ENCODE measurements at places on chromosomes 12 and 14.

GRCh38 chr14:90781344-90781761 lies 34.9 kb downstream of the TTC7B start:
- no peak for DNase-seq

DNA sequence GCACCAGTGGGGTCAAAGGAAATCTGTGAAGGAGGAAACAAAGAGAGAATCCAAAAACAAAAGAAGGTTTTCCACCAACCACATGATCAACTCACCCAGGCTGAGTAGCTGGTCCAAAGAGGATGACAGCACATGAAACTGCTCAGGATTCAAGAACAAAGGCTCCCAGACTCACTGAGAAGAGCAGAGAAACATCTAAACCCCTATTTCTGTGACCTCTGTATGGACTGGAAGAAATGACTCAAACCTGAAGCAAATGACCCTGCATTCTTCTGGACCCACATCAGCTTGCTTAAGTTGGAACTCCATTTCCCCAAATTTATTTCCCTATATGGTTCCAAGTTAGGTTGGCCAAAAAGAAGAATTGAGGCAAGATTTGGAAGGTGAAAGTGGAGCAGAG lies 26.3 kb downstream of the TC2N start:
- DNase-seq: no peak

DNA sequence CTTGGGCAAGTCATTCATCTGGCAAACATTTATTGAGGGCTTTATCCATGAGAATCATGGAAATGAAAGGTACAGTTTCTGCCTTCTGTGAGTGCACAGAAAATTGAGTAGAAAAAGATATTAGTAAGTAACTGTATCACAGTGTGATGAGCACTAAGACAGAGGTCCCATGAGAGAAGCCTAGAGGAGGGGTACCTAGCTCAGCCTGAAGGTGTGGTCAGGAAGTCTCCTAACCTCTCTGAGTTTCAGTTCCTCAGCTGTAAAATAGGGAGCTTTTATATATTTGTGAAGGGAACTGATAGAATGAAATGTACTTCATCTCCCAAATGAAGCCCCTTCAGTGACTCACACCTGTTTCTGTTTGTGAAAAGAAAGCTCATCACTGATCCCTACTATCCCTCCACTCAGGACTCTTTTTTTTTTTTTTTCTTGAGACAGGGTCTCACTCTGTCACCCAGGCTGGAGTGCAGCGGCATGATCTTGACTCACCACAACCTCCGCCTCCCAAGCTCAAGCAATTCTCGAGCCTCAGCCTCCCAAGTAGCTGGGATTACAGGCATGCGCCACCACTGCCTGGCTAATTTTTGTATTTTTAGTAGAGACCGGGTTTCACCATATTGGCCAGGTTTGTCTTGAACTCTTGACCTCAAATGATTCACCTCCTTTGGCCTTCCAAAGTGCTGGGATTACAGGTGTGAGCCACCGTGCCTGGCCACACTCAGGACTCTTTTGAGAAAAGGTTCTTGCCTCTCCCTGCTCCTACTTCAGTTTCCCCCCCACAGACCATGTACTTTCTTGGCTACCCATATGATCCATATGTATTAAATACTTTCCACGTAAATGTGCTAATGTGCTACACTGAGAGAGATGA lies 93.7 kb upstream of the FUT8 start:
- DNase-seq: no peak

- no peak for DNase-seq
Measured at GRCh38 chr12:83158613-83159207, 472.0 kb downstream of the TMTC2 start.

GRCh38 chr12:24138041-24138440 lies 188.6 kb upstream of the SOX5 start:
- DNase-seq: no peak

GRCh38 chr14:101630056-101630965 lies 69.0 kb downstream of the DIO3 start:
- no peak for DNase-seq

DNA sequence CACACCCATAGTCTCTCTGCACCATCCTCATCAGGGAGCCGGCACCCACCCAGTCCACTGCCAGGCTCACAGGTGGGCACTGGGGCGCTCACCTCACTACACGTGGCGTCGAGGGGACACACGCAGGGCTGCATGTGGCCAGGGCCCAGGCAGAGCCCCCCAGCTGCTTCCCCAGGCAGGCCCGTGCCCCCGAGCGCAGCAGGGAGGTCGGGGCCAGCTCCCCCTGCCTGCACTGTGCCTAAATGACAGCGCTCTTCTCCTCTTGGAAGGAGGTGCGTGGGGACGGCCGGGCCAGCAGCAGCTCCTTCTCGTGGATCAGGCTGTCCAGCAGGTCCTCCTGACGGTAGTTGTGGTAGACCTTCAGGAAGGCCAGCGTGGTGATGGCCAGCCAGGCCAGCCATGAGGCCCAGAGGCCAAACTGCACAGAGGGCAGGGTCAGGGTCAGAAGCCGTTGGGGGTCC lies 11.3 kb downstream of the TMEM179 start:
- DNase-seq: no peak

GRCh38 chr14:32006263-32007110 lies 70.6 kb upstream of the ARHGAP5 start:
- no peak for DNase-seq

- DNase-seq: no peak
Measured at GRCh38 chr12:2479851-2480535, 314.8 kb upstream of the FKBP4 start.

DNA sequence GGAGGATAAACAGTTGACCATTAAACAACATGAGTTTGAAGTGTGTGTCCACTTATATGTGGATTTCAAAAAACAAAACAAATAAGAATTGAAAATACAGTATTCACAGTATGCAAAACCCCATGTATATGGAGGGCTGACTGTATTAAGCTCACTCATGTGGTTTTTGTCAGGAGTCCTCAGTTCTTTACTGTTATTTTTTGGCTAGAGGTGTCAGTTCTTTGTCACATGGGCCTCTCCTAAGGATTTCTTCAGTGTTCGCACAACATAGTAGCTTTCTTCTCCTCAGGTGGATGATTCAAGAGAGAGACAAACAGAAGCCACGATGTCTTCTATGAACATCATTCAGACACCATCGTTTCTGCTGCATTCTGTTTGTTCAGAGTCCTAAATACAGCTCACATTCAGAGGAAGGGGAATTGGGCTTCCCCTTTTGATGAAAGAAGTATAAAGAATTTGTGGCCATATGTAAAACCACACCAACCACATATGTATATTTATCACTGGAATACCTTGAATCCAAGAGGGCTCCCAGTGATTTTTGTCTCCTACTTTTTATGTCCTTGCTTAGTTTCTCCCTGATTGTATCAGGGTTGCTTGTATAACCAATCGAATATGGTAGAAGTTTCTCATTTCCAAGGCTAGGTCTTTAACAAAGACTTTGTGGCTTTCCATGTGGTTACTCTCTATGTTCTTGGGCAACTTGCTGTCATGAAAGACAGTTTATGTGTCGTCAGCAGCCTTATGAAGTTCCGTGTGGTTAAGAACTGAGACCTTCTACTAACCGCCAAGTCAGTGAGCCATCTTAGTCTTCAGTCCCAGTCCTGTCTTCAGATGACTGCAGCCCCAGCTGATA lies 18.9 kb downstream of the MNAT1 start:
- DNase-seq: peak; percentile 14

DNA sequence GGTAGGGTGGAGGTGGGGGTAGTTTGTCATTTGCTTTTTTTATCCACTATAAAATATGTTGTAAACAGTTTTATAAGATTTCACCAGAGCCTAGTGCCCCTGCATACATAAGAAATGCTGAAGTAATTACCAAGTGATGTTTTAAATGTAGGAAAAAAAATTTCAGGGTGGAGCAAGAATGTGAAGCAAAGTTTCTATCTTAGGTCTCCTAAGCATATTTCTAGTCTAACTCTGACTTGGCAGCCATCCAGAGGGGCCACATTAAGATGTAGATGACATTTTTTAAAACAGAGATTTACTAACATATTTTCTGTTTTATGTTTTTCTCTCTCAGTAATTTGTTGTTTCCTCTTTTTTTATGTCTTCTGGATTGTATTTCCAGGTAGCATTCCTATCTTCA lies 15.8 kb upstream of the KRAS start:
- DNase-seq: no peak

- DNase-seq: no peak
Measured at GRCh38 chr12:78473136-78473535, 391.4 kb upstream of the SYT1 start.

DNA sequence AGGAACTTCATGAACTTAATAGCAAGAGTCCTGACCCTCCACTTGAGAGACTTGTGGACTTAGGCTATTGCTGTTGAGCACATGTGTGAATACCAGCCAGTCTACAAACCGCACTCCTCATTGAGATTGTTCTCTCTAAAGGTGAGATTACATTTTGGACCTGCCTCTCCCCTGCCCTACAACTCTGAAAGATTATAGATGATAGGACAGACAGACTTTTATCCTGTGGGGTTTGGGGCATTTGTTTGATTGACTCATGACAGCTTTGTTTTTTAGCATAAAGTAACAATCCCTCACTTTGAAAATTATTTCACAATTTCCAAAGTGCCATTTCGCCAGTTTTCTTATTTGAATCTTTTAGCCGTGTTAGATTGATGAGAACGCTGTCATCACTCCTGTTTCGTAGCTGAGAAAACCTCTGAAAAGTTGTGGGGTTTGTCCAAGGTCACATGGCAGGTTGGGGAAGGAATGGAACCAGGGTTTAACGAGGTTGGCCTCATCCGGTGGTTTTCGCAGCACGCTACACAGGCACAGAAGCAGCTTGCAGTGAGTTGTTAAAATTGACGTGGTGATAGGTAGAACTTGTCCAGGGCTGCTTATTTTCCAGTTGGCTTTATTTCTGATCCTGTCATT lies 836 bp downstream of the EVL start:
- peak; percentile 64 for DNase-seq

DNA sequence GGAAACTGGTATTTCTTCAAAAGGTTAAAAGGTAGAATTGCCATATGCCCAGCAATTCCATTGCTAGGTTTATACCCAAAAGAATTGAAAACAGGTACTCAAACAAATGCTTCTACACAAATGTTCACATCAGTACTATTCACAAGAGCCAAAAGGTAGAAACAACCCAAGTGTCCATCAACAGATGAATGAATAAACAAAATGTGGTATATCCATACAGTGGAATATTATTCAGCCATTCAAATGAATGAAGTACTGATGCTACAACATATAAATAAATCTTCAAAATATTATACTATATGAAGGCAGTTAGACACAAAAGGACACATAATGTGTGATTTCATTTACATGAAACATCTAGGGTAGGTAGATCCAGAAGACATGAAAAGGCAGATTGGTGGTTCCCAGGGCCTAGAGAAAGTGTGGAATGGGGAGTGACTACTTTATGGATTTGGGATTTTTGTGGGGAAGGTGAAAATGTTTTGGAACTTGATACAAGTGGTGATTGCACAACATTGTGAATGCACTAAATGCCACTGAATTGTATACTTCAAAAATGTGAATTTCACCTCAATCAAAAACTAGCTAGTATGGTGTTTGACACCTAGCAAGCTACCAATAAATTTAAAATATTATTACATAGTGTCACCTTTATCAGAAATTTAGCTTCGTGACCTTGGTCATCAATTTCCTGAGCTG lies 41.7 kb downstream of the LIN52 start:
- DNase-seq: no peak

GRCh38 chr12:25058658-25059058 lies 109.8 kb upstream of the BCAT1 start:
- no peak for DNase-seq
